Kidney (tissue), 22 donors: ENCODE measurements at places on chromosomes 5 and 9. TPM values are rescaled to one million over a fixed set of nuclear protein-coding genes. Genes with fewer than 3 reads are reported as not detected.

TLX3 gene
- not detected for polyA plus RNA-seq

DNA sequence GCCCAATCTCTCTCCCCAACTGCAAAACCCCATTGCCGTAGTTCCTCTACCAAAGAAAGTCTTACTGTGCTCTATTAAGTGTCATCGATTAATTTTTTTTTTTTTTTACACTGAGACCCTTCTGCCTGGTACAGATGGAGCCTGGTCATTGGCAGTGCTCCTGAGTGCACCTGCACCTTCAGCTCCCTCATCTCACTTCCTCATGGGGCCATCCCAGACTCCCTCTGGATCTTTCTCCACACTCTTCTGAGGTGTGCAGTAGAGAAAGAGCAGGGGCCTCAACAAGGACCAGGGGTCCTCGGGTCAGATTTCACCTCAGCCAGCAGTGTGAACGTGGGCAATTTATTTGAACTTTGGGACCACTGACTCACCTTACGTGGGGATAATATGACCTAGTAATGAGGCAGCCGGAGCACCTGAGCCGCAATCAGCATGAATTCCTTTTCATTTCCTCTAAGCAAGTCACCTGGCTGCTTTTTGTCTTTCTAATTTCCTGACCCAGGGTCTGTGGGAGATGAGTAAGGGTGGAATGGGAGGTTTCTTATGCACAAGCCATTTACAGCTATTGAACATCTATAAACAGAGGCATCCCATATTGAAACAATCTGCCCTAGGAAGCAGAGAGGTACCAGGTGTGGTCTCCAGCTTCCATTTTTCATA, 22.3 kb upstream of the GABRP start:
- DNase-seq: no peak

RGS7BP gene
- 0.39 TPM for polyA plus RNA-seq

DNA sequence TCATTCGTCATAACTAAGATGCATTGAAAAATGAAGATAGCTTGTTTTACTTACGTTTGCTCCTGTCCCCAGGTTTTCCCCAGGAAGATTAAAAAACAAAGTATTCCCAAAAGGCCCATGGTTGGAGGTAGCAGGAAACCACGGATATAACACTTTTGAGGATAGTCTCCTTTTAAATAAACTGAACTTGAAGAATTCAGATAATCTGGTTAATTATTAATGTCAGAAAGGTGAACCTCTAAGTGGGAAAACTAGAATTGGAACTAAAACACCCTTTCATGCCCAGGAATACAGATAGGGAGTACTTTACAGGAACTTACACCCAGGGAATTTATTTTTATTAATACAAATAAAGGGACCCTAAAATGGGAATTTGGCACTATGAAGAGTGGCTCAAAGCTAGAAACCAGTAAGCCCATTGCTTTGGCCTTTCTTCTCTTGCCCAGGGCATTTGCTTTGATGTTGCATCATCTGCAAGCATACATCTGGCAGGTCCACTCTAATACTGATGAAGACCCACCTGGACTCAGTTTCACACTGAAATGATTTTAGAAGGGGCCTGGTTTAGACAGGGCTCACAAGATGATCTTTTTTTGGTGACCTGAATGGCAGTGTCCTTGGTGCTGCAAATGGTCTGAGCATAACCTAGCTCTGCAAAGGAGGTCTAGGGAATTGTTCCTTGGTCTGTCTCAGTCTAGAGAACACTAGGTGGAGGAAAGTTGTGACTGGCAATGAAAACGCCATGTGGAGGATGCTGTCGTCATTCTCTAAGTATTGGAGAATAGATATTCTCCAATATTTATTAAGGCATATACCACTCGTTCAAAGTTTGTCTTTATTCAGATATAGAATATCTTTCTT, at the start of gene C5:
Gene C5 (minus strand): TSS at position 148 of the 861 bp plus-strand sequence. CDS start 29 bp downstream, at position 119.
- DNase-seq: peak; percentile 10

CYLC2 gene
- polyA plus RNA-seq: not detected

BHMT2 gene
- polyA plus RNA-seq: 230 TPM

- DNase-seq: no peak
Measured at GRCh38 chr5:116571568-116572349, 2.9 kb downstream of the SEMA6A start.

TGFBI gene
- 36.4 TPM for polyA plus RNA-seq

DNA sequence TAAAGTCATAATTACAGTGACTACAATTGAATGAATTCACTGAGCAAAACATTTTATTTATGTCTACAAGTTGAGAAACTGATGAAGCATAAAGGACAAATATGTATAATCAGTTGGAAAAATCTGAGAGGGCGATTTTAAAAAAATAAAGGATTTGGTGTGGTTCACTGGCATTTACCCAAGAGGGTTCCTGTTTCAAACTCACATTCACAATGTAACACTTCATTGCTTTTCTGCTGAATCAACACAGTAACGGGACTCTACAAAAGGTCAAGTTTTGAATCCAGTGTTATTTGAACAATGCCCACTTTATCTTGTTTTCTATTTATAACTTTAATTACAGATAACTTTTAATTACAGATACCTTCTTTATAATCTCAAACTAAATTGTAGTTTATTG, 138.6 kb downstream of the NUDT12 start:
- DNase-seq: no peak

DNA sequence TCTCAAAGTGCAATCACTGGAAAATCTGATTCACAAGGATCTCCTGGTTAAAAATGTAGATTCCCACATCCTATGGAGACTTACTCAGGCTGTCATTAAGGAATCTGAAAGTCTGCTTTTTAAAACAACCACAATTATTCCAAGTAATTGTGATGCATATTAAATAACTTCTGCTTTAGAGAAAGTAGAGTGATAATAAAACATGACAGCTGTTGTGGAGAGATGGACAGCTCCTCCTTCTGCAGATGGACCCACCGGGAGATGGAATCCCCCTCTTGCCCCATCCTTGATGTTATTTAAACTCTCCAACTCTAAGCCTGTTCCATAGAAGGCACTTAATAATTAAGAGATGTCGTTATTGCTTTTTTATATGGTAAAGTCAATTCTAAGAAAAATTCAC, 802.2 kb downstream of the CDH12 start:
- no peak for DNase-seq

GRCh38 chr9:3708751-3709150, 182.9 kb upstream of the RFX3 start:
- DNase-seq: peak; percentile 73

- DNase-seq: no peak
Measured at GRCh38 chr5:138011991-138012390, 20.9 kb downstream of the FAM13B start.
